DMS153 (cell line): ENCODE measurements at places on chromosomes 5 and 9.
A peak's percentile ranks its signal among the peaks of the same experiment; 100 is the strongest.

DNA sequence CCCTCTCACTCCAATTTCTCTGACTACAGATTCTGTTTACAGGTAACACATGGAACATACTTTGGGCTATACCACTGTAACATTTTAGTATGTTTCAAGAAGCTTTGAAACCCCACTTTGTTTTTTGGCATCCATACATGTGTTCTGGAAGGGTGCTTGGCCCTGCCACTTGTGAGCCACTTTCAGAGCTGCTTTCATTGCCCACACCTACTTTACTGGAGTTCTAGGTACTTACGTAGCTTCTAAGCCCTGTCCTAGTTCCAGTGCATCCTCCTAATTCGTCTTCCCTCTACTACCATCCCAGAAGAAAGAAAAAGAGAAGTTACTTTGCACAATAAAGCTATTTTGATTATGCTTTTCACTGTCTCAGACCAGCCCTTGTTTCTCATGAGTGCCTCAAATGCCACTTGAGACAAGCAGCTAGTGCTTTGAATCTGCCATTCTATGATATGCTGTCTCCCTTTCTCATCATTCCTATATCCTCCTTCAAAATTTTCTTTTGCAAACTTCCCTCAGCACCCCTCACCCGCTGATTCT lies 26.5 kb upstream of the C5orf47 start:
- DNase-seq: no peak

DNA sequence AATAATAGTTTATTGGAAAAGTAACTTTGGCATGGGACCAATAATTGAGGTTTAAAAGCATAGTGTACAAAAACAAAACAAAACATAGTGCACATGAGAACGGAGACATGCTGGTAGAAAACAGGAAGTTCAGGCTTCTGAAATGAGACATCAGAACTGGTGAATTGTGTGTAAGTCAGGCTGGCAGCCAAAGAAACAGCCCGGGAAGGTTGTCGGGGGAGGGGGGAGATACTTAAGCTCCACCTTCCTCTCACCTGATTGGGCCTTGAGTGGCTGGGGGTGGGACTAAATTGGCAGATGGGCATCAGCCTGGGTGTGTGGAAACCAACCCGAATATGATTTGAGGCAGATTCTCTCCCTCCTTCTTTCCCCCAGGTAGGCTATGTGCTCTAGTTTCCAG lies 256.3 kb downstream of the SMARCA2 start:
- DNase-seq: no peak

DNA sequence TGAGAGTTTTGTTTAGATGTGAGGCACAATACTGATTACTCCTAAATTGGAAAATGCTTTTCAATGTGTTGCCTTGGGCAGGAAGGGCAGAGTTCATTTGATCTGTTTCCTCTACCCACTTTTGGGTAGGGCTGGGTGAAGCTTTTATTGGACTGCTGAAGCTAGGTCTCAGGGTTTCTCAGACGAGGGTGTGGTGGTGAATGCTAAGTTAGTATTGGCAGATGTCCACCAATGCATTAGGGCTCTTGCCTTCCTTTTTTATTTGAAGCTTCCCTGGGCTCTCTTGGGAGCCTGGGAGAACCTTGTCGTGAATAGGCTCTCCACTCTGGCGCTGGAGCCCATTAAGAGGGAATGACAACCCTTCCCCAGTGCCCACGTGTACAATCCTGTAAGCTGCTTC lies 23.1 kb downstream of the SPTAN1 start:
- DNase-seq: peak; percentile 53

DNA sequence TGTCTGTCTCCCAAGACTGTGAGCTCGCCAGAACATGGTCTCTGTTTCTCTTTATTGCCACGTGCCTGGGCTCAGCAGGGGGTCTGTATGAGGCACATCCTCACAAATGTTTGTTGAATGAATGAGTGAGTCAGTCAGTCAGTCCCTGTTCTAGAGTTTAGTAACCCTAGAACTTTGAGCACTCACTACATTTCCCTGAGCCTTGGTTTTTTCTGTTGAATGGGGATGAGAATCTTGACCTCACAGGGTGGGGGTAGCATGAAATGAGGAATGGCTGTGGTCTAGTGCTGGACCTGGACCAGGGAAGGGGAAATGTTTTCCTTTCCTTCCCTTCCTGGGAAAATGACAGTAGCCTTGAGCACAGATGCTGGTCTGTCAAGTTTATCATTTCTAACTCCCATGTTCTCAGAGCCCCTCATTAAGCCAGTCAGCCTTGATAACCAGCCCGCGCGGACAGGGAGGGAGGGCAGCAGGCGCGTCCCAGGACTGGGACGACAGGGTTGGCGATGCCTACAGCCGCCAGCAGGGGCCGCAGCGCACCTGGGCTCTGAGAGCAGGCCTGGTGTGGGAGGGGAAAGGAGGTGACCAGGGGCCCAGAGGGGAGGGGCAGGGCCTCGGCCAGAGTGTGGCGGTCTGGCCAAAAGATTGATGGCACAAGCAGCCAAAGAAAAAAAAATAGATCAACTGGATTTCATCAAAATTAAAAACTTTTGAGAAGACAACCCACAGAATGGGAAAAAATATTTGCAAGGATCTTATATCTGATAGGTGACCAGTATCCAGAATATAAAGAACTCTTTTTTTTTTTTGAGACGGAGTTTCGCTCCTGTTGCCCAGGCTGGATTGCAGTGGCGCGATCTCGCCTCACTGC lies 24.1 kb upstream of the WNK2 start:
- DNase-seq: peak; percentile 32

- DNase-seq: peak; percentile 35
These were observed 62.6 kb downstream of the NEK6 start for GRCh38 chr9:124320062-124320973.

GRCh38 chr9:89134709-89135108 lies 43.9 kb downstream of the SHC3 start:
- no peak for DNase-seq

DNA sequence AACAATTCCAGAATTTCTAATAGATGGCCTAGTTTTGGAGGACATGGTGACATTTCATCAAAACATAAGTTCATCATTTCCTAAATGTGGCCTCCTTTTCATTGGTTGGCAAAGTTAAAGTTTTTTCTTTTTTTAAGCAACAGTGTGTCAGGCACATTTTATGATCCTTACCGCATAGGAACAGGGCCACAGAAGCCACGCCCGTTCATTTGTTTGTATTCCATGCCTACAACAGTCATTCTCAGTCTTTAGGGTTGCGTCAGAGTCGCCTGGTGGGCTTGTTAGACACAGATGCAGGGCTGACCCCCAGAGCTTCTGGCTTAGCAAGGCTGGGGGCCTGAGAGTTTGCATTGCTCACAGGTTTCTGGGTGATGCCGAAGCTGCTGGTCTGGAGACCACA lies 130.2 kb downstream of the HSD17B3 start:
- no peak for DNase-seq

- no peak for DNase-seq
These were observed 106.0 kb downstream of the HACD4 start for GRCh38 chr9:20925256-20926045.

DNA sequence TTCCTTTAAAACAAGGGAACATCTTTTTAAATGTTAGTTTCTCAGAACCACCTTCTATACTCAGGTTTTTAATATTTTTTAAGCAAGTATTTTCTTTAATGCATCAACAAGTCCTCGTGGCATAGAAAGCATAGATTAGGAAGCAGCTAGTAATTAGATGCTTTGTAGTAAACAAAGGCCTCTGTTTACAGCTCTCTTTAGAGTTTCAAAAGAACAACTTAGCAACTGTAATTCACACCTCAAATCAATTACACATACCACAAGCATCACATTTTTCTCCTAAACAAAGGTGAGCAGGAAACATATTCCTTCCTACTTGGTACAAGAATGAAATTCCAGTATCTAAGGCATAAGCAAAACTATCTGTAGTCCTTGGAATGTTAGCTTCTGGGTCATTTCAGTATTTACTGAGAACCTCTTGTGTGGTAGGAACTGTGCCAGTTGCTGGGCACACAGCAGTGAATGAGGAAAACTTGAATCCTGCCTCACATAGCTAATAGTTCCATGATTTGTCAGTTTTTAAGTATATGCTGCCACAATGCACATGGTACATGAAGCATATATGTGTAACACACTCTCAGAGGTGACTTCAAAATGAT lies 249.1 kb downstream of the CEMIP2 start:
- DNase-seq: no peak

GRCh38 chr9:95204710-95205109 lies 112.8 kb downstream of the FANCC start:
- DNase-seq: no peak

DNA sequence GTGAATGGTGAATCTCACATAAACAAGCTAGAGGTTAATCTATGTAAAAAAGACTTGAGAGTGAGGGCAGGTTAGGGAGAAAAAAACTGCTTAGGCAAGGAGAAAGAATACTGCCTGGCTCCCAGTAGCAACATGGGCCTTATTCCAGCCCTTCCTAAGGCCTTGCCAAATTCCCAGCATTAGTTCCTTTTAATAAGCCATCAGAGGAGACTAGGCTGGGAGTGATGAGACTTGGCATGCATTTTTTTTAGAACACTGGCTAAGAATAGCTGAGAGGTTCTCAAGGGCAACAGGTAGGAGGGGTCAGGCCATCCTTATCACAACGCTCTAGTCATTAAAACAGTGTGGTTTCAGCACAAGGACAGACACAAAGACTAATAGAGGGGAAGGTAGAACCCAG lies 20.9 kb upstream of the ZBTB43 start:
- DNase-seq: no peak

GRCh38 chr5:107636068-107636467 lies 34.7 kb downstream of the EFNA5 start:
- DNase-seq: no peak

DNA sequence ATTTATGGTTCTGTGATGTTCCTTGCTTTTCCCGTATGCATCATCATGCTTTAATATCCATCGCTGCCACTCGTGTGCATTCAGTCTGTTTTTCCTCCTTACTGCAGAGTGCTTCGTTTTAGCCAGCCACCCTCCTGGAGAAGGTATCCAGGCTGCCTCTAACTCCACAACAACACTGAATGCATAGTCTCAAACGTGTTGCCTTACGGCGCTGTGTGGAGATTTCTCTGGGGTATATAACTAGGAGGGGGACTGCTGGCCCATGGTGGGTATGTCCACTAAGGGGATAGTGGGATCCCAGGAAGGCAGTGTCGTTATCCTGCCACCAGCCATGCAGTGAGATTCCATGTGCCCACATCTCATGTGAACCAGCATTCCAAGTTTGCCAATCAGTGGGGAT lies 16.4 kb downstream of the BTNL9 start:
- DNase-seq: no peak
